AG10803 (cell line): ENCODE measurements at places on chromosomes 13 and 19.

- peak; percentile 0 for DNase-seq
Observed at GRCh38 chr19:44050740-44051649, 841 bp upstream of the ZNF223 start.

- DNase-seq: peak; percentile 60
Observed at GRCh38 chr13:37109051-37109678, 3.7 kb upstream of the CSNK1A1L start.

DNA sequence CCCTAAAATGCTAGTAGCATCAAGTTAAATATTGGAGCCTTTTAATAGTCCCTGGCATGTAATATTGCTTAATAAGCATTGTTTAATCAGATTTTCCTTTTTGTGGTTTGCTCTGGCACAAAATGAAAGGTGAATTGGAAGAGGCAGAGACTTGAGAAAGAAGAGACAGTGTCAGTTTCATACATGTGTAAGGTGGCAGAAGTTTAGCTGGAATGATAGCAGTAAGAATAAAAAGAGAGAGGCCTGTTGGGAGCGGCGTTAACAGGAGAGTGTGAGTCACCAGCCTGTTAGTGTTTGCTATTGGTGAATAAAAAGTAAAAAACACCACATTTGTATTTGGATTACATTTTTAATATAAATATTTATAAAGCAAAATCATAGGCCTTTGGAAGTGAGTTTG is 145.3 kb downstream of the PDS5B start:
- DNase-seq: peak; percentile 35

DNA sequence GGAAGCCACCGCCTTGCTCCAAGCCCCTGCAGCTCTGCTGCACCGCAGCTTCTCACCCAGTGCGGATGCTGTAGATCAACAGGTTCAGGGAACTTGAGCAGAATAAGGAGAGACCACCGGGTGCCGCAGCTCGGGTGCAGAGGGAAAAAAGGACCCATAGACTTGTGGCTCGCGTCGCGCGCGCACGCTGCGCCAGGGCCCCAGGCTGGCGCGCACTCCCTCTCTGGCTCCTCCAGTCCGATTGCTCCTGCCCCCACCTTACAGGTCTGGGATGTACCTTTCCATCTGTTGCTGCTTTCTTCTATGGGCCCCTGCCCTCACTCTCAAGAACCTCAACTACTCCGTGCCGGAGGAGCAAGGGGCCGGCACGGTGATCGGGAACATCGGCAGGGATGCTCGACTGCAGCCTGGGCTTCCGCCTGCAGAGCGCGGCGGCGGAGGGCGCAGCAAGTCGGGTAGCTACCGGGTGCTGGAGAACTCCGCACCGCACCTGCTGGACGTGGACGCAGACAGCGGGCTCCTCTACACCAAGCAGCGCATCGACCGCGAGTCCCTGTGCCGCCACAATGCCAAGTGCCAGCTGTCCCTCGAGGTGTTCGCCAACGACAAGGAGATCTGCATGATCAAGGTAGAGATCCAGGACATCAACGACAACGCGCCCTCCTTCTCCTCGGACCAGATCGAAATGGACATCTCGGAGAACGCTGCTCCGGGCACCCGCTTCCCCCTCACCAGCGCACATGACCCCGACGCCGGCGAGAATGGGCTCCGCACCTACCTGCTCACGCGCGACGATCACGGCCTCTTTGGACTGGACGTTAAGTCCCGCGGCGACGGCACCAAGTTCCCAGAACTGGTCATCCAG is 964 bp downstream of the PCDH17 start:
- DNase-seq: no peak

GRCh38 chr19:38252385-38252784 is 3.8 kb downstream of the PPP1R14A start:
- DNase-seq: no peak

- no peak for DNase-seq
Observed at GRCh38 chr13:51035978-51036377, 75.1 kb downstream of the C13orf42 start.

DNA sequence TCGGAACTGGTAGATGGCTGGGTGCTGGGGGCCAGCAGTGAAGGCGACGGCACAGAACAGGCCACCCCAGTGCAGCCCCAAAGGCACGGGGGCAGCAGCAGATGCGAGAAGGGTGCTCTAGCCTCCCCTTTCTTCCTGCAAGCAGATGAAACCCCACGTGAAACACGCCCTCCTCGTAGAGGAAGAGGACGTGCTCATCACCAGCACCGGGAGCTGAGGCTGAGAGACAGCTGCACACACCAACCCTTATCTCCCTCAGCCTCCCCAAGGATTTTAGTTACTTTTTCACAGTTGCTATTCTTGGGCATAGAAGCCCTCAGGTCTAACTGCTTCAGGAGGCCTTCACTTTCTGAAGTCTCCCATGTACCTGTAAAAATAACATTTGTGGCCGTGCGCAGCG is 11.9 kb downstream of the ZNF787 start:
- DNase-seq: peak; percentile 31

GRCh38 chr13:47418206-47418920 is 521.5 kb upstream of the HTR2A start:
- DNase-seq: no peak

GRCh38 chr19:30870876-30871275 is 478.4 kb downstream of the TSHZ3 start:
- DNase-seq: peak; percentile 9

DNA sequence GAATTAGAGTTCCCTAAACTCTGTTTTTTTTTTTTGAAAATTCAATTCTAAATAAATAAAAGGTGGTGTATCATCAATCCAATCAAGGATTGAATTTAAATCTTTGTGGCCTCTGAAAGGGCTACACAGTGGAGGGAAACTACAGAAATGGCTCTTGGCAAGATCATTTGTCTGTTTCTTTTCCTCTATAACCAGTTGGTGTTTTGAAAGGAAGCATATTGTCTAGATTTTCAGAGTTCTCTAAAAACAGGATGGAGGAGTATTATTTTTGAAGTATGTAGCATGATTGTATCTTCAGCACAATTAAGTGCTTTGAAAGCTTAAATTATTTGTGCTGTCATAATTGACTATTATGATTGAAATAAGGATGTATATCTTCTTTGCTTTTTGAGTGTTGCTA is 29.8 kb downstream of the WASF3 start:
- no peak for DNase-seq

DNA sequence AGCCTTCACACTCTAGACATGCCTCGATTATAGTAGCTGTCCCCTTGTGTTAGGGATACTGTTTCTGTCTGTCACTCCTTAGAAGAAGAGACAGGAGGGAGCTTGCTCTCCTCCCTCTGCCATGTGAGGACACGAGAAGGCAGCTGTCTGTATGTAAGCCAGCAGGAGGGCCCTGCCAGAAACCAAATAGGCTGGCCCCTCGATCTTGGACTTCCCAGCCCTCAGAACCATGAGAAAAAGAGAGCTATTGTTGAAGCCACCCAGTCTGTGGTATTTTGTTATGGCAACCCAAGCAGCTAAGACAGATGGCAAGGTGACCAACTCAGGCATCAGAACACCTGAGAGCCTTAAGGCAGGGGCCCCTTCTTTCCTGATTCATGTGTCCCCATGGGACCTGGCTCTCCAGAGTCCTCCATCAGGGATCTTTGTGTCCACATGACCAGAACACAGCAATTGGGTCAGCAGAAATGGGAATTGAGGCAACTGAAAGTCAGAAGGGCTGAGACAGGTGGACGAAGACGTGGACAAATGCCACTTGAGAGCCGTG is 65.6 kb upstream of the NPAS1 start:
- DNase-seq: no peak

- DNase-seq: peak; percentile 64
Observed at GRCh38 chr19:3670796-3671679, 29.2 kb downstream of the PIP5K1C start.

- no peak for DNase-seq
Observed at GRCh38 chr13:113855012-113855921, 8.6 kb downstream of the GAS6 start.

- DNase-seq: no peak
Observed at GRCh38 chr13:113857531-113858195, 6.2 kb downstream of the GAS6 start.

DNA sequence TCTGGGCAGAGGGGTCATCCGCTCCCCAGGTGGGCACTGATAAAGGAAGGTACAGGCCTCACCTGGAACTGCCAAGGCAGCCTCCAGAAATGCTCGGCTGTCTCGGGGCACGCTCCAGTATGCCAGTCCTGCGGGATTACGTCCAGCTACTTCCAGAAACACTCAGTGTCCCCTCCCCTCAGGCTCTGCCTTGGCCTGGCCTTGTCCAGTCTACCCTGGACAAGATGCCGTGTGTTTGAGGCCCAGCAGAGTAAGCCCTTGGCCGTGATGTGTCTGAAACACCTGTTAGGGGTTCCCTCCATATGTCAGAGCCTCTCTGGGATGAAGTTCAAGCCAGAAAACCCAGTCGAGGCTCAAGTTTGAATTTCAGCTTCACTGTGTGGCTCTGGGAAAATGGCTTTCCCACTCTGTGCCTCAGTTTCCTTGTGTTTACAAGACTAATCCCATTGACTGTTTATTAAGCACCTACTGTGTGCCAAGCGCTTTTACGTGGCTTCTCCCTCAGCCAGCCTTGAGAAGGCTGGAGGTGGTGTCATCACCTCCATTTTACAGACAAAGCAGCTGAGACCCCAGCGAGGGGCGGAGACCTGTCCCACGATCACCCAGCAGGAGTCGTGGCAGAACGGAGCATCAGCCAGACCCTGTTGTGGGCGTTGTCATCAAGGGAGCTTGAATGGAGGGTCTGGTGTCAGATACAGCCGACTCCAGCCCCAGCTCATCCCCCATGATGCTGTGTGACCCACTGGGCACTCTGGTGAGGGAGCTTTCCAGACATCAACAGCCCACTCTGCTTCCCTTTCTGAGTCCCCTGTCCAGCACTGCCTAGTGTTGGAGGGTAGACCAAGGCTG is 2.0 kb upstream of the PIK3R2 start:
- no peak for DNase-seq

GRCh38 chr13:113113846-113114271 is 8.3 kb downstream of the F7 start:
- DNase-seq: no peak

DNA sequence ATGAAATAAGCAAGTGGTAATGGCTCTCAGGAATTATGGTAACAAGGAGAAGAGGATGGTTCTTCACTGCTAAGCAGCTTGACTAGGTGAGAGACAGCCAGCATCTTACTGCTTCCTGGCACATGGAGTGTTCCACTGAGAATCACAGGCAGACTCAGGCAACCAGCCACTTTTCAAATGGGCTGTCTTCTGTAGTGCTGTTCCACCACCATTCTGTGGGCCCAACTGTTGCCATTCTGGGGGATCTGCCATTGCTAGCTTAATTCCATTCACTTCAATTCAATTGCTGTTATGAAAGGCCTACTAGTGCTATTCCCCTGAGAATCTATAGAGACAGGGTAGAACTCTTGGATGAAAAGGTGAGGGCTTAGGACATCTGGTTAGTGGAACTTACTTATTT is 341.9 kb downstream of the KCNRG start:
- no peak for DNase-seq

- no peak for DNase-seq
Observed at GRCh38 chr13:48733739-48734335, 80.1 kb downstream of the CYSLTR2 start.

GRCh38 chr13:60229708-60230272 is 66.1 kb upstream of the DIAPH3 start:
- DNase-seq: no peak

GRCh38 chr19:58218899-58219298 is 9.8 kb upstream of the ZNF544 start:
- no peak for DNase-seq

GRCh38 chr19:44003461-44004009 is 778 bp downstream of the ZNF230 start:
- no peak for DNase-seq

DNA sequence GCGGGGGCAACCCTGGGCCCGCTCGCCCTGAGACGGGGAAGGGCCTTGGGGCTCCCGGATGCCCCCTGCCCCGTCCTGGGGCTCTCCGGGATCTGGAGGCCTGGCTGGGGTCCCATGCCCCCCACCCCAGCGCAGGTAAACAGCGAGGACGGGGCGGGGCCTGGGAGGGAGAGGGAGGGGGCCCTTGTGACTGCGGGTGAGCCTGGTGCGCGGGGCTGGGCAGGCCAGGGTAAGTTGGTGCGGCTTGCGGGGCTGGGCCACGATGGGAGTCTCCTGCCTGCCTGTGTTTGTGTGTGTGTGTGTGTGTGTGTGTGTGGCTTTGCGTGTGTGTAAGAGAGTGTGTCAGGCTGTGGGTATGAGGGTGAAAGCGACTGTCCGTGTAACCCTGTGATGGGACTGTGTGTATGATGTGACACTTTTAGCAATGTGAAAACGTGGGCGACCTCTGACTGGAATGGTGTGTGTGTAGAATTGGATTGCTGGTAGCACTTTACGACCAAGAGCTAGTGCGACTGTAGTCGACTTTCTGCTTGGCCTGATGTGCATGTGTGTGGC is 426 bp downstream of the KLC3 start:
- DNase-seq: peak; percentile 18

DNA sequence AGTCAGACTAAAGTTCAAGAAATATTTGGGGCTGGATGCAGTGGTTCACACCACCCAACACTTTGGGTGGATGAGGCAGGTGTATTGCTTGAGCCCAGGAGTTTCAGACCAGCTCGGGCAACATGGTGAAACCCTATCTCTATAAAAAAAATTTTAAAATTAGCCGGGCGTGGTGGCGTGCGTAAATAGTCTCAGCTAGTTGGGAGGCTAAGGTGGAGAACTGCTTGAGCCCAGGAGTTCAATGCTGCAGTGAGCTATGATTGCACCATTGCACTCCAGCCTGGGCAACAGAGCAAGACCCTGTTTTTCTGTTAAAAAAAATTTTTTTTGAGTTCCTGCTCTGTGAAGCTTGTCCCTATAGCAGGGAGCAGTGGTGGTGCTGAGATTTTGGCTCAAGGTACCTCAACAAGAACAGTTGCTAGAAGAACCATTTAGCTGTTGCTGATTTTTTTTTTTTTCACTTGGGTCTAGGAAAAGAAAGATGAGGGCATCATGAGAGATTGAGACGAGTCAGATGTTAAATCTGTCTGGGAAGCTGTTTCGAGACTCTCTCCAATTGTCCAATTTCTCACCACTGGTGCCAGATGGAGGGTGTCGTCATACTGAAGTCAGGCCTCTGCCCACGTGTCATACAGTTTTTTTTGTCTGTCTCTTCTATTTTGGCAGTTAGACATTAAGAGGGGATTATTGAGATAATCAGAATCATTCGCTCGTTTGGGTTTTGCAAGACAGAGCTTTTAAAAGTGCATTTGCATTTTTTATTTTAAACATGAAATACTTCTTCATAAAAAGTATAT is 3.7 kb downstream of the SLC25A42 start:
- DNase-seq: peak; percentile 66

- no peak for DNase-seq
Observed at GRCh38 chr13:45615501-45616101, at the start of gene ERICH6B. TSS of gene ERICH6B (minus strand) at chr13:45615739. CDS start at chr13:45597005, 18,734 bp downstream.

DNA sequence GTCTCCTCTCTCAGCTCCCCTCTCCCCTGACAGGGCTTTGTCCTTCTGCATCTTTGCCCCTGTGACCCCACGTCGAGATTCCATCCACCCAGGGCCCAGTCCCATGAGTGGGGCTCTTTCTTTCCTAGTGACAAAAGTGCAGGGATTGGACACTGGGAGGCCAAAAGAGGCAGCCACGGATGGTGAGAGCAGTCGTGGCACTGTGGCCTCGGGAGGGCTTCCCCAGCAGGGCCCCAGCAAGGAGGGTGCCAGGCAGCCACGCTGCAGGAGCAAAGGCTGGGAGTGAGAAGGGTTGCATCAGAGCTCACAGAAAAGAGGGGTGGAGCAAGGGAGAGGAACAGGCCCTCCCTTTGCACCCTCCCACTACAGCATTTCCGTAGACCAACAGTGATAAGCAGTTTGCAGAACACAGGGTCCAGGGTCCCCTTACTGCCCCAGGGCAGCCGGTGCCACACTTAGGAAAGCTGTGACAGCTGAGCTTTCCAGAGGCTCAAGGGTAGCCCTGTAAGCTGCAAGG is 4.9 kb downstream of the ZSCAN1 start:
- no peak for DNase-seq
